ENCODE measurements at places on chromosomes 11 and 22. TPM values are rescaled to one million over a fixed set of nuclear protein-coding genes. Genes with fewer than 3 reads are reported as not detected.

The INS gene
- not detected for polyA plus RNA-seq

The NXPE4 gene
- polyA plus RNA-seq: not detected

The DCHS1 gene
- polyA plus RNA-seq: 2.3 TPM

The NCR3LG1 gene
- polyA plus RNA-seq: 0.28 TPM

The NELL1 gene
- polyA plus RNA-seq: not detected
